ENCODE measurements at places on chromosomes 6 and 20.
A peak's percentile ranks its signal among the peaks of the same experiment; 100 is the strongest.

DNA sequence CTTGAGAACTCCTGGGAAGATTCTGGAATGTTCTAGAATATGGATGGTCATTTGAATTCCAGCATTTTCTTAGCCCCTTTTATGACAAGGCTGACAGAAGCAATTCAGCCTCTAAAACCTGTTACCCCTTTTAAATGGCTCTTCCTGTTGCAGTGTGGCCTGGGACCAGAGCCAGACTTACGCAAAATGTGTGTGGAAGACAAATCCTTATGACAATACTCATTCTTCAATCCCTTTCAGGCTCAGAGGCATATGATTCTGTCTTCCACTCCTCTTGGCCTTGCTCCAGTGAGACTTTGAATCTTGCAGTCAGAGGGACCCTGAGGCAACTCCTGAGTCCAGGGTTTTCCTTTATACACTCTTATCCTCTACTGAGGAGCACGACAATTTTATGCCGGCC lies 287.0 kb downstream of the CLIC5 start:
- DNase-seq: no peak

DNA sequence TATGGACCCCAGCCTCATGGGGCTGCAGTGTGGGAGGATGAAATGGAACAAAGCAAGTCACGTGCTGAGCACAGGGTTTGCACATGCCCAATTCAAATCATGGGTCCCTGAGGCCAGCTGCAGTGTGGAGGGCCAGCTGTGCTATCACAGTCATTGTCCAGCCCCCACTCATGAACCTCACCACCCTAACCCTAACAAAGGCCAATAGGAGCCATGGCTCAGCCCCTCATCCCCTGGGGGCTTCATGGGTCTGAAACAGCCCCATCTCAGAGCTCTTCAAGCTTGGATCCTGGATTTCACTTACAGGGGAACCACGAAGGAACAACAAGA lies 125.6 kb upstream of the MAFB start:
- no peak for DNase-seq

DNA sequence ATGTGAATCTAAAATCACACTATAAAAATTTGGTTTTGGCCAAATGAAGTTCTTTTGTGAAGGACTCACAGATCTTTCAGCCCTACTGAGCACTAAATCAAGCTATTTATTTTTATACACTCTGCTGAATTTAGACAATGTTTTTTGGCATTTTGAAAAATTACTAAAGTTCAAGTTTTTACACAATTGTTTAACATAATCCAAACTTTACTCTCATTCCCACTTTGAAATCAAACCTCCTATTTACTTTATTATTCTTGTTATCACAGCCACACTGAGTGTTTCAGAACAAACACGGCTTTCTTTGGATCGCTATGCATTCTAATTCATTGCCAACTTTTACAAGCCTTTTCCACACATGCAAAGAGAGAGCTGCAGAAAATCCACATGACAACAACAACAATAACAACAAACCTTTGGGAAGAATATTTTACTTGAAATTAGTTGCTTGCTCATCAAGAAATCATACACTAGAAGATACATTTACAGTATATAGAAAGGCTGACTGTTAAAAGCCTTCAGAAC lies 49.1 kb upstream of the TMEM30A start:
- DNase-seq: no peak

DNA sequence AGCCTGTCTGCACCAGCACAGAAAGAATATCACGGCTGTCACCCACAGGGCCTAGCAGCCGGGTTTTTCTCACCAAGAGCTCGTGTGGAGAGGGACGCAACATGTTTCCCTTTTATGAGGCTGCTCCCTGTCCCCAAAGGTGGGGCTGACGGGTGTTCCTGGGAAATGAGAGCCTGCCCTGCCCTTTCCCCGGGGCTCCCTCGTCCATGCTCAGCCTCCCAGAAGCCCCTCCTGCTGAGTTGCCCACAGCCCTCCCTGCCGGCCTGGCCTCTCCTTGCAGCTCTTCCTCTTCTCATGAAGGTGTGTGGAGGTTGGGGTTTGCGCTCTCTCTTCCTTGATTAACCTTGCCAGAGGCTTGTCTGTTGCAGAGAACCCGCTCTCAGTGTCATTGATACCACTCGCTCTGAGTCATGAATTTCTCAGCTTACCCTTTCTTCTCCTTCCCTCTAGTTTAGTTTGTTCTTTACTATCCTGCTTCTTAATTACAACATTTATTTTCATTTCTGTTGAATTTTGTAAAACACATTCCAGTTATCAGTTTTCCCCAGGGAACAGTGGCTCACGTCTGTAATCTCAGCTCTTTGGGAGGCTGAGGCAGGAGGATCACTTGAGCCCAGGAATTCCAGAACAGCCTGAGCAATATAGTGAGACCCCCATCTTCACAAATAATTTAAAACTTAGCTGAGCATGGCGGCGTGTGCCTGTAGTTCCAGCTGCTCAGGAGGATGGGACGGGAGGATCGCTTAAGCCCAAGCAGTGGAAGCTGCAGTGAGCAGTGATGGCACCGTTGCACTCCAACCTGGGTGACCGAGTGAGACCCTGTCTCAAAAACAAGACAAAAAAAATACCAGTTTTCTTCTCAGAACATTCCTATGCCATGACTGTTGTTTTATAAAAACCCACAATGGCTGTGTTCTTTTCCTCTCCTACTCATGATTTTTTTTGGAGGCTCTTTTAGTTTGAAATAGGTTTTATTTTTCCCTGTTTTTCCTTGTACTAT lies 103.8 kb downstream of the TMEM242 start:
- no peak for DNase-seq

- DNase-seq: no peak
Observed at GRCh38 chr6:122969999-122970533, 26.0 kb upstream of the CLVS2 start.

- no peak for DNase-seq
Observed at GRCh38 chr20:49045440-49046086, 549 bp upstream of the CSE1L start.

- DNase-seq: no peak
Observed at GRCh38 chr6:86459978-86460377, 477.4 kb upstream of the HTR1E start.

- no peak for DNase-seq
Observed at GRCh38 chr6:70651326-70651905, 16.3 kb upstream of the SMAP1 start.

DNA sequence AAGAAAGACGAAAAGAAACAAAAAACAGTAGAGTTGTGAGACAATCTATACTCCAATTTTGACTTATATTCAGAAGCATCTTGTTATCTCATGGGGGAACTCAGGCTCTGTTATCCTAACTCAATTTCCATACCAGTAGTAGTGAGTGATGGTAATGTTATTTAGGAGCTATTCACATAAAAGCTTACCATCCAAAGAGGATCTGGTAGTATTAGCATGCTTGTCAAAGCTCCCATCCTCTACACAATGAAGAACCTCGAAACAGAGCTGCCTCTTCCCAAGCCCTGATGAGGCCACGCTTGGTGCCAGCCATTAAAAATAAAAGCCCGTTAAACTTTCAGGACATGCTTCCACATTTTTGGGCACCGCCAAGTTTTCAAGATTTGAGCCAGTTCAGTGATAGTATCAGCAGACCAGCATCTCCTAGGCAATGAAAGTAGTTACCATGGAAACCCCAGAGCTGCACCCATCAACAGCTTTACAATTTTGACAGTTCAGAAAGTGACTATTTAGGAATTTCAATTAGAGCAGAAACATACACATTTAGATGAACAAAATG lies 173.3 kb downstream of the CD83 start:
- no peak for DNase-seq

DNA sequence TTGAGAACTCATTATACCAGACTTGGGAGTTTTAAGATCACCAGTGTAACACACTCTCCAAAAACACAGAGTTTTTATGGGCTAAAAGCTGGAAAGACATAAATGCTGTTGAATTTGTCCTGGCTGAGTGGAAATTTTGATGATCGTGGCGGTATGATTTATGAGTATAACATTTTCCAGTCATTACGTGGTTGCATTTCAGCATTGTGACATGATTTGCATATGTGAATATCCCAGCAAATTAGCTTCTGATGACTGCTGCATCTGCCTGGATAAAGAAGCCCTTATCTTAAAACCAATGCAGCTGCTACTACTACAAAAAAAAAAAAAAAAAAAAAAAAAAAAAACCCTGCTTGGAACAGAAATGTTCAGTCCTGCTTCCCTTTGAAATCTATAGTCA lies 850.9 kb downstream of the TFAP2A start:
- DNase-seq: peak; percentile 52

GRCh38 chr6:169239181-169239580 lies 14.5 kb downstream of the THBS2 start:
- no peak for DNase-seq

GRCh38 chr6:23611776-23612381 lies 514.1 kb upstream of the NRSN1 start:
- DNase-seq: no peak

GRCh38 chr6:30599625-30600324 lies 17.3 kb downstream of the PPP1R10 start:
- no peak for DNase-seq

DNA sequence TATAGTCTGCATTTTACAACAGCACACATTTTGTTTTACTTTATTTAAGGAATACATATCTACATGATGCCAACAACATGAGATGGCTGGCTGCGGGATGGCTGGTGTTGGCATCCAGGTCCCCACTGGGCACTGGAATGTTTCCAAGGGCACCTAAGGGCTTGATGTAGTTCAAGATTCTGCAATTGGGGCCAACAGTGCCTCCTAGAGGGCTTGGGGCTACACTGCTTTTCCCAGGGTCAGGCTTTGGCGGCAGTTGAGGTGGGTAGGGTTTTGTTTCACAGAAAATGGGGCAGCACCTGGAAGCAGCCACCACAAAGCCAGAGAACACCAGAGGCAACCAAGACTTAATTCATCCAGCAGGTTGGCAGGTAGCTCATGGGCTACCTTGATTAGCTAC lies 202.2 kb upstream of the PRND start:
- DNase-seq: no peak

GRCh38 chr20:32052090-32052777 lies at the start of gene HCK:
Gene HCK, plus strand, starts transcription at chr20:32052242.
- DNase-seq: no peak

DNA sequence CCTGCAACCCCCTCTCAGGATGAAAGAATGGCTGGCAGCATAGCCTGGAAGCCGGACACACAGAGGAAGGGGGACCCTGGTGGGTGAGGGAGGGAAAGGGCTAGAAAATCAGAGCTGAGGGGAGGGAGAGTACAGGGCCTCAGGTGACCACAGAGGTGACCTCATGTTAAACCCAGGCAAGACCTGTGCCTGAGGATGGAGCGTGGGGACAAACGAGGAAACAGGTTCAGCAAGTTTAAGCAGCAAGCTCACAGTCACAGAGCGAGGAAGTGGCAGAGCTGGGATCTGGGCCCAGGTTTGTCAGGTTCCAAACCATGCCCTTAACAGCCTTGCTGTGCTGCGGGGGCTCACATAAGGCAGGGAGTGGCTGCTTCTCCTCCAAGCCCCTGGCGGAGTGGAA lies 4.0 kb upstream of the BPI start:
- DNase-seq: no peak

GRCh38 chr20:24254480-24254879 lies 214.9 kb upstream of the SYNDIG1 start:
- no peak for DNase-seq

- no peak for DNase-seq
Observed at GRCh38 chr6:17971128-17972073, 16.0 kb downstream of the KIF13A start.

- no peak for DNase-seq
Observed at GRCh38 chr20:33606118-33606771, 55.9 kb upstream of the C20orf144 start.

- DNase-seq: no peak
Observed at GRCh38 chr6:150037526-150038201, 12.3 kb upstream of the RAET1L start.

GRCh38 chr6:167572106-167572505 lies 247.2 kb downstream of the TTLL2 start:
- DNase-seq: no peak

DNA sequence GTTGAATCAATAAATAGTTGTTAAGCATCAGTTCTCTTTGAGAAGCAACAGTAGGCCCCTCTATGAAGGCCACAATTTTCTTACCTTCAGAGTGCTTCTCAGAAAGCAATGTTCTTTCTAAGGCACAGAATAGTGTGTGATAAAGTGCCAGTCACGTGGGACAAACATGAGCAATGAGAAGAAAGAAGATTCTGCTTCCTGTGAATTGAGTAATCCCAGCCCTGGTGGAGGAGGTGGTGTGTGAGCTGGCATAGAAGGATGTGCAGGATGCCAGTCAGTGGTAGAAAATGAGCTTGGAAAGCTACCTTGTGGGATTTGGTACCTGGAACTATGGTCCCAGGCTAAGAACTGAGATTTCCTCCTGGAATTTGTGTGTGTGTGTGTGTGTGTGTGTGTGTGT lies 21.7 kb downstream of the KIZ start:
- DNase-seq: no peak

- no peak for DNase-seq
Observed at GRCh38 chr6:37477191-37477590, 22.5 kb downstream of the CCDC167 start.

- no peak for DNase-seq
Observed at GRCh38 chr6:35739645-35740524, 3.1 kb downstream of the ARMC12 start.

- DNase-seq: no peak
Observed at GRCh38 chr6:13730704-13731103, 19.1 kb upstream of the RANBP9 start.

DNA sequence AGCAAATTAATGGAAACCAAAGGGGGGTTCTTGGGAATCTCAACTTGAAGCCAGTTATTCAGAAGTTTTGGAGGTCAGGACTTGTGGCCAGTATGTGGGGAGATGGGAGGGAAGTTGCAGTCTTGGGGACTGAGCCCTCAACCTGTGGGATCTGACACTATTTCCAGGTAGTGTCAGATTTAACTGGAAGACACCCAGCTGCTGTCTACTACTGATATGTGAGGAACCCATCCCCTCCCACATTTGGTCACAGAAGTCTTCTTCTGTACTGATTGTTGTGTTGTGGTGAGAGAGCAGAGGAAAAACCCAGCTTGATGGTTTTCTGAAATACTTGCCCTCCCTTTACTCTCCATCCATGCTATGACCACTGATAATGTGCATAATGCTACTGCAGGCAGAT lies 134.0 kb downstream of the QRSL1 start:
- DNase-seq: no peak

- DNase-seq: no peak
Observed at GRCh38 chr20:57878786-57879424, 169.1 kb upstream of the PMEPA1 start.

GRCh38 chr6:82259389-82259788 lies 11.8 kb upstream of the IBTK start:
- no peak for DNase-seq

DNA sequence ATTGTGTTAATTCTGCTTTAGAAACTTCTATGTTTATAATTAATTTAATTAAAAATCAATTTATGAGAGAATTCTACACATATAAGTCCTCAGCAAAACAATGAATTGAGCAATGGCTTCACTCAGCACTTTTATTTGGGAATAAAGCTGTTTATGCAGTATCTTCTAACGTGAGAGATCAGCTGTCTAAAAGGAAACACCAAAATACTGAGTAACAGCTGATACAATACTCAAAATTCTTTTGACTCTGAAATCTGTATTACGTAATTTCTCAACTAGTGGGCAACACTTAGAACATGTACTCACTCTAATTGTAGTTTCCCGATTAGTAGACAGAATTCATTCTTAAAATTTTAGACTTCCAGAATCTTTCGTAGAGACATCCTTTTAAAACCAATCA lies 49.8 kb downstream of the MAP3K7 start:
- no peak for DNase-seq

- DNase-seq: no peak
Observed at GRCh38 chr6:113068570-113068969, 721.4 kb downstream of the RFPL4B start.
